ENCODE measurements at places on chromosomes 7 and 10.

DNA sequence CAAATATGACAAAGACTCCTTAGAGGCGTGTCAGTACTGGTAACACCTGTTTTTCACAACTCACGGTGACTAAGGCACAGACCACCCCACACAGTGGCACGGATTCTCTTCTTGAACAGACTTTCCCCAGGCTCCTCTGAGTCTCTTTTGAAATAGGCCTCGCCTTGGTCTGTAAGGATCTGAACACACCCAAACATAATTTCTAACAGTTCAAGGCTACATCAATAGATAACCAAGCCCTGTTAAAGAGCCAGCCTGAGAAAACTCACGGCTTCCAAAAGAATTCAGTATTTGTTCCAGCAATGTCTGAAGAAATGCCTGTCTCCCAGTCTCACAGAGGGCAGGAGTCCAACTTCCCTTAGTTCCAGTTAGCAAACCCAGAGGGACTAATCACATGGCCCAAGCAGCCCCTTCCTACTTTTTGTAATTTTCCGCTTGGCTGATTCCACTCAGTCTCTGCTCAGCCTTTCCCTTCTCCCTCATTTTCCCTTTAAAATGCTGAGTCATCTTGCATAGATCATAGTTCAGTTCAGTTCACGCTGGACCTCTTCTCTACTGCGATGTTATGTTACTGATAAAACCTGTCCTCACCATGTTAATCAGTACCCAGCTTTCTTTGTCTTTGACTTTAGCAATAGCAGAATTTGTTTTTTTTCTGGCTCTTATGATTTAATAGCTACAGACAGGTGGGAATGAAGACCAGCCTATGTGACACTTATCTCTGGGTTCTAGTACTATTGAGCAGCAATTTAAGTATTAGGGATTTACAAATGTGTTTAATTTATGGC is 22.6 kb upstream of the AKR1C3 start:
- DNase-seq = peak; percentile 86

DNA sequence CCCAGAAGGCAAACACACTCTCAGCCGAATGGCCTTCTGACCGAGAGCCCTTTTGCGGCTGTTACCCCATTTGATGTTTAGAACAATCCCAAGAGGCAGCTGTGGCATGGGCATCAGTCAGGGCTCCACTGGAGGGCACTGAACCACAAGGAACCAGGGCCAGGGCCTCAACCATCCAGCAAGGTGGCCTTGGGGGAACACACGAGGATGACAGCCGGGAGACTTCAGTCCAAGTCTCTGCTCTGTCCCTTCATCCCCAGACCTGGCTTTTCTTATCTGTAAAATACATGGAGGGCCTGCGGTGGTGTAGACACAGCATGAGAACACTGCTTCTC is 63.6 kb upstream of the INSIG1 start:
- DNase-seq = no peak

GRCh38 chr7:7452652-7453051 is 83.0 kb downstream of the COL28A1 start:
- DNase-seq = no peak

DNA sequence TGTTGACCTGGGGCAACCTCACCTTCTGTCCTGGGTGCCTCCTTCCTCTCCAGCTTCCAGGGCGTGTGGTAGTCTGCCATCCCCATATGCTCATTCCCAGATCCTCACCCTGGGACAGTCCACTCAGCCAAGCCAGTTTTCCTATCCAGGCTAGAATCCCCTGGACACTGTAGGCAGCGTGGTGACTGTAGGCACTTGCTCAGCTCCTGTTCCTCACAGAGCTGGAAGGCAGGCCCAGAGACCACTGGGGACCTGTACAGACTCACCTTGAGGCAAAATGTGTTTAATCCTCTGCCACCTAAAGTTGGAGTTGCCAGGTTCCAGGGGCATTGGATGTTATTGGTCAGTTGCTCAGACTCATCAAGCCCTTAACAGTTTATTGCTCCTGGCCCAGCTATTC is 2.4 kb upstream of the GRID1 start:
- no peak for DNase-seq

DNA sequence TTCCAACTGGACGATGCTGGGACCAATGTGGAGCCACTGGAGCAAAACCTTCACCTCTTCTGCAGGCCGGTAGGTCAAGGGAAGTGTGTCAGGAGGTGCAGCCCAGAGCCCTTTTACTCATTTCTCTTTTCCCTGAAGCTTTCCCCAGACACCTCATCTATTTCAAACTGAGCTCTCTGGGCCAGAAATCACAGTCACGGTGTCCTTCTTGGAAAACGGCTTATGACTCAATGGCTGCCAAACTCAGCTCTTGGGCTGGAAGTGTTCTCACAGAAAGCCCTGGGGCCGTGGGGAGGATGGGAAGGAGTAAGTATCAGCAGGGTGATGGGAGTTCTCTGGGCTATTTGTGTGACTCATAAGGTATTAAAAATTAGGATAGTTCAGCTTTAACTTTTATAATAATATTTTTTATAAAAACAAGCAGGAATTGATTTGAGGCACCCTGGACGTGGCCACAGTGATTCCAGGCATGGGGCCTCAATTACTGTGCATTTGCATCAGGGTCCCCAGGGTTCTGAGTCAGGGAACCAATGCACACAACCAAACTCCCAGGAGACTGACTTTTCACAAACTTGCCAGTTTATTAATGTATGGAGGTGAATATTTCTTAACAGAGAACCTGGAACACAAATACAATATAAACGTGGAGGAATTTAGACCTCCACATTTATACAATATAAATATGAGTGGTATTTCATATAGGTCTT is 187.4 kb upstream of the TMEM72 start:
- peak; percentile 81 for DNase-seq

DNA sequence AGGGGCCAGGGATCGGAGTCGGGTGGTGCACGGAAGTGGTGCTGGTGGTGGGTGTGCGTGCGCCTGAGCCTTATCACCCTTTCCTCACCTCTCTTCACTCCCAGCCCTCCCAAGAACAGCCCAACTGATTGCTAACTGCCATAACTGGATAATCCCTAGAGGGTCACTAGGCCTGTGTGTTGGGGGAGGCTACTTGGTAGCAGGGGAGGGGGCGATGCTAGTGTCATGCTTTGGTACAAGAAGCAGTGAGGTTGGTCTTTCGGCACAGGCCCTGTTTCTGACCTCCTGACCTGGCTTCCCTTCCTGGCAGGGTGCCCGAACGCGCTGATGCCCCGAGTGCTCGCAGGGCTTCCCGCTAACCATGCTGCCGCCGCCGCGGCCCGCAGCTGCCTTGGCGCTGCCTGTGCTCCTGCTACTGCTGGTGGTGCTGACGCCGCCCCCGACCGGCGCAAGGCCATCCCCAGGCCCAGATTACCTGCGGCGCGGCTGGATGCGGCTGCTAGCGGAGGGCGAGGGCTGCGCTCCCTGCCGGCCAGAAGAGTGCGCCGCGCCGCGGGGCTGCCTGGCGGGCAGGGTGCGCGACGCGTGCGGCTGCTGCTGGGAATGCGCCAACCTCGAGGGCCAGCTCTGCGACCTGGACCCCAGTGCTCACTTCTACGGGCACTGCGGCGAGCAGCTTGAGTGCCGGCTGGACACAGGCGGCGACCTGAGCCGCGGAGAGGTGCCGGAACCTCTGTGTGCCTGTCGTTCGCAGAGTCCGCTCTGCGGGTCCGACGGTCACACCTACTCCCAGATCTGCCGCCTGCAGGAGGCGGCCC is 652 bp downstream of the KAZALD1 start:
- peak; percentile 52 for DNase-seq

DNA sequence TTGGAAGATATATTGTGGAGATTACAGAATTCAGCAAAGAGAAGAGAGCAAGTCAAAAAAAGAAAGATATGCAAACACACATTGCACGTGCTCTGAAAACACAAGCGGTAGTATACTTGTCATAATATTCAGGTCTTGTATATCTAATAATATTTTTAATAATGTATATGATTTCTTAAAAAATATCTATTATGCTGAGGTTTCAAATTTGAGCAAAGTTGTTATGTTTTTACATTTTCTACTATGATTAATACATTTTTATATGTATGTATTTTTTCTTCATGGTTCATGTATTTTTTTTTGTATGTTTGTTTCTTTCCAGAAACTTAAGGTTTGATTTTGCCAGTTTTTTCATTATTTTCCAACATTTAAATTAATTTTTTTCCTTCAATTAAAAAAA is 752.4 kb upstream of the VSTM2A start:
- no peak for DNase-seq

DNA sequence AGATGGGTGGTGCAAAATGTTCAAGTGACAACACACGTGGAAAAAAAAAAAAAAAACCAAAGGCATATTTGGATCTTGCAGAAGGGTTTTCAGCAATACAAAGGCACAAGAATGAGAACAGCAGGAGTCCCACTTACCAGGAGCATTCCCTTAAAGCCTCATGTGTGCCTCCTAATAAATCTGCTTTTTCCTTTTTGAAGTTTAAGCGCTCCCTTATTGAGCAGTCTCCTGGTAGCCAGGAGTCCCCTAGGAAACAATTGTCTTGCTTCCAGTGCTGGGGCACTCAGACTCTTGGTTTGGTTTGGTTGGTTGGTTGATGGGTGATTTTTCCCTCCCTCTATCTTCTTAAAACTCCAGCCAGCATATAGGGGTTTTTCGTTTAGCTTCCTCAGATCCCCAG is 321.8 kb upstream of the NFE2L3 start:
- no peak for DNase-seq

GRCh38 chr10:131490991-131491594 is 179.6 kb upstream of the TCERG1L start:
- no peak for DNase-seq
